Activated CD8-positive, alpha-beta T cell treated with anti-CD3 and anti-CD28 coated beads, Interleukin-2, amount 10 ng/mL, durations not matched to agents 7 days and 5 days (primary cell): ENCODE measurements at places on chromosomes 6 and 20.

- DNase-seq: no peak
Observed at GRCh38 chr6:122817766-122818165, 28.7 kb downstream of the SMPDL3A start.

- DNase-seq: peak; percentile 84
Observed at GRCh38 chr6:109454496-109455436, 806 bp downstream of the MICAL1 start.

GRCh38 chr6:31575335-31575901, at the start of gene TNF:
TSS of gene TNF (plus strand) at chr6:31575565. CDS start at chr6:31575742, 177 bp downstream.
- DNase-seq: peak; percentile 86

DNA sequence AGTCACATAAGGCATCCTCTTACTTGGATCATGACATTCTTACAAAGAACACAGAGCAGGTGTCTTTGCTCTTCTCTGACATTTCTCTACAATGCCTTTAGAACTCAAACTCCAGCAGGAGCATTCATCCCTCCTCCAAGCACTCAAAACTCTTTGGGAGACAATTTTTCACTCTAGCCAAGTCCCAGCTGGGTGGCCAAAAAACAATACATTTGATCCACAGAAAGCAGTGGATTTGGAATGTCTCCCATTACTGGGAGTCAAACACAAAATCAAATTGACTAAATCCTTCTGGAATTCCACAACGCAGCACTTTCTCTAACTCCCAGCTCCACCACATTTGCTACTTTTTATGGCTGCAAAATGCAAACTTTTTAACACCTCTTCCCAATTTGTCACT, 108.6 kb upstream of the VGLL2 start:
- no peak for DNase-seq

GRCh38 chr20:54626126-54626525, 150.7 kb downstream of the DOK5 start:
- DNase-seq: no peak

- no peak for DNase-seq
Observed at GRCh38 chr6:139154881-139155547, 20.1 kb downstream of the HECA start.

GRCh38 chr6:113184291-113184690, 672.9 kb upstream of the MARCKS start:
- no peak for DNase-seq

DNA sequence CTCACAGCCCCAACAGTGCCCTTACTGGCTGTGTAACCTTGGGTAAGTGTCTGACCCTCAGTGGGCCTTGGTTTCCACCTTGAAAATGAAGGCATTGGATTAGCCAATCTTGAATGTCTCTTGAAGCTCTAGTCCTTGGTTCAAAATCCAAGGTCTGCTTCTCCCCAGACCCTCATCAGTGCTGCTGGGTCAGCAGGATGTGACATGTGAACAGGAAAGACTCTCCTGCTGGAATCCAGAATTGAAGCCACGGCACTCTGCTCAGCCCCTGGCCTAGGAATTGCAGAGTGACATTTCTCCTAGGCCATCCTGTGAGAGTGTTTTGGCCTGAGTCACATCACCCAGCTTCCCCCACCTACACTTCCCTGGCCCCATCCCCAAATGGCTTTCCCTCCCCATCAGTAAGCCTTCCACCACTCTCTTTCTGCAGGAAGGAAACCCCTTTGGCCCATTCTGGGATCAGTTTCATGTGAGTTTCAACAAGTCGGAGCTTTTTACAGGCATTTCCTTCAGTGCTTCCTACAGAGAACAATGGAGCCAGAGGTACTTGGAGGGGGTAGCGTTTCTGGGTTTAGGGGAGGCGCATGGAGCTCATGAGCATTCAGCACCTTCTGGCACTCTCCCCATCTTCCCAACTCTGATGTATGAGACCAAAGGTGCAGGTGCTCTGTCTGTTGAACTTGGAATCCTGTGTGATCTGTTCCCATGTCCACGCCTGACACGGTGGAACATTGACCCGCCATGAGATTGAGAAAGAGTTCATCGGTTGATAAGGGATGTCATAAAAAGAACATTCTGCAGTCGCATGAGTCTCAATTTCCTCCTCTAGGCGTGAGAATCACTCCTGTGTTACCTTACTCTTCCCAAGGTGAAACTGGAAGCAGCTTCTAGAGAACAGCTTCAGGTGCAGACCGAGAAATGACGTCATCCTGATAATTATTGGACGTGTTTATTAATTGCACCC, 8.8 kb downstream of the POFUT1 start:
- no peak for DNase-seq

GRCh38 chr6:125165256-125165655, 11.7 kb downstream of the TPD52L1 start:
- DNase-seq: no peak

GRCh38 chr6:168263351-168263905, 56.1 kb downstream of the DACT2 start:
- no peak for DNase-seq

- no peak for DNase-seq
Observed at GRCh38 chr6:39425346-39426072, 103.0 kb upstream of the KCNK16 start.

DNA sequence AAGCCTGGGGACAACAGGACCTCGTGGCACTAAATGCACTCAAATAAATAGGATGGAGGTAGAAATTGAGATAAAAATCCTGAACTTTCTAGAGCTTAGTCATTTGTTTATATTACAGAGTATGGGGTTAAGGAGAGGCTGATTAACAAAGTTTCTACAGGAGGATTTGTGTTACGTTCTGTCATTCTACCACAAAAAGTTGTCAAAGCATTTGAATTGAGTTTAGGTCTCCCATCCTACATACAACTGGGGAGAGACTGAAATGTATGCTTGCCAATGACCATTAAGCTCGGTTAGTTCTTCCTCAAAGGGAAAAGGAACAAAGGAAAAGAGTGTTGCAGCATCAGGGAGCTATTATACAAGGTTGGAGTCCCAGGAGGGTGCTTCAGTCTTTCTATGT, 597.9 kb downstream of the COL12A1 start:
- DNase-seq: no peak

GRCh38 chr20:57388953-57389694, 2.1 kb upstream of the RBM38 start:
- peak; percentile 60 for DNase-seq

GRCh38 chr6:54878718-54879117, 32.1 kb downstream of the FAM83B start:
- DNase-seq: no peak

GRCh38 chr6:144582939-144583613, 297.9 kb downstream of the UTRN start:
- DNase-seq: peak; percentile 81

- no peak for DNase-seq
Observed at GRCh38 chr6:63858691-63859090, 223.1 kb downstream of the PHF3 start.

- no peak for DNase-seq
Observed at GRCh38 chr20:4297127-4297826, 281.9 kb upstream of the RNF24 start.

GRCh38 chr6:150636808-150637207, 37.1 kb downstream of the PLEKHG1 start:
- no peak for DNase-seq

DNA sequence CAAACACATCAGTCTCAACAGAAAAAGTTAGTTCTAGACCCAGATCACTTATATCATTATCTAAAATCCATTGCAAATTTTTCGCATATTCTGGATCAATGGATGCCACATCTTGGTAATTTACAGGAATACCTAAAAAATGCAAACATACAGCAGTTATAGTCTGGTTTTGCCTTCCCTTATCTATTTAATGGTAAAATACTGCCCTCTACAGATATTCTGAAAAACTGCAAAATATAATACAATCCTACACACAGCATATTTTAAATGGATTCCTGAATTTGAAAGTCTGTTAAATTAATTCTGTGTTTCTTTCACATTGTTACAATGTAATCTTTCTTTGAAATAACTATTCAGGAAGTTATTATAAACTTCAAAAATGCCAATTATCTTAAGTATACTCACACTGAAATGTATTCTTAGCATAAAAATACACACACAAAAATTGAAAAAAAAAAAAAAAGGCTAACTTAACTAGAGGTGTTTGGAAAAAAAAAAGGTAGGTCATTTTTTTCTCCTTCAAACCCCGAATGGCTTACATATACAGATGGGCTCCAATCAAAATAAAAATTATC, 88.4 kb downstream of the HACE1 start:
- no peak for DNase-seq

GRCh38 chr20:5657190-5657875, 92.9 kb upstream of the SHLD1 start:
- DNase-seq: no peak

DNA sequence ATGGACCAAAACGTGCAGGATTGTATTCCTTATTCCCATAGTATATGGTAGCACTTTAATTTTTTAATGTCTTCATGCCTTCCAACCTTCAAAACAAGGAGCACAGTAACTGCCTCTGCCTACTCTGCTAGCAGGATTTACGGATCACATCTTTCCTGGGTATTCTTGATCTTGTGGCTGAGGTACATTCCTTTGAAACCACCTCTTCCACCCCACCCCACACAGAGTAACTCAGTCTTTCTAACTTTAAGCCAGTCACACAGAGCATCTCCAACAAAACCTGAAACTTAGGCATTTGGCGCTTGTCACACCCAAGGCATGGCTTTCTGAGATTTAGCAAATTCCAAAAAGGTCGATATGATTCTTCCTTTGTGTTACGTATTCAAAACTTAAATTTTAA, 2.3 kb upstream of the ID4 start:
- no peak for DNase-seq

GRCh38 chr6:54903884-54904283, 57.3 kb downstream of the FAM83B start:
- no peak for DNase-seq

DNA sequence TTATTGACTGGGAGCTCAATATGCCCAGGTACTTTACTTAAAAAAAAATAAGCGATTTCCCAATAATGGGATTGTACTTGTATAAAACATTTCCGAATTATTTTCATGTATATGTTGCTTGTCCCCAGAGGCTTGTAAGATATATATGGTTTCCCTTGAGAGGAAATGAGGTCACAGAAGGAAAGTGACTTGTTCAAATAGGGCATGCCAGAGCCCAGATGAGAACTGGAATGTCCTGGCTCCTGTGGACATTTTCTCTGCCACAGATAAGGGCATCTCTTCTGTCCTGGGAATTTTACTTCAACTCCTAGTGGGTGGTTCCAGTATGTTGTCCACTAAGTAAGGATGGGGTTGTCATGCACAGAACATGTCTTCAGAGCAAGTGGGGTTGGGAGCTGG, 63.0 kb downstream of the LYRM2 start:
- DNase-seq: no peak

DNA sequence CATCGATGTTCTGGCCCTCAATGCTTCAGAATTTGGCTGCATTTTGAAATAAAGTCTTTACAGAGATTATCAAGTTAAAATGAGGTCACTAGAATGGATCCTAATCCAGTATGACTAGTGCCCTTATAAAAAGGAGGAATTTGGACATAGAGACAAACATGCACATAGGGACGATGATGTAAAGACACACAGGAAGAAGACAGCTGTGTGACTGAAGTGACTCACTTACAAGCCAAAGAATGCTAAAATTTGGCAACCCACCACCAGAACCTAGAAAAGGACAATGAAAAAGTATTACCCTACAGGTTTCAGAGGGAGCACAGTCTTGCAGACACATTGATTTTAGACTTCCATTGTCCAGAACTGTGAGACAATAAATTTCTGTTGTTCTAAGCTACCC, 322.8 kb upstream of the GJE1 start:
- DNase-seq: no peak

DNA sequence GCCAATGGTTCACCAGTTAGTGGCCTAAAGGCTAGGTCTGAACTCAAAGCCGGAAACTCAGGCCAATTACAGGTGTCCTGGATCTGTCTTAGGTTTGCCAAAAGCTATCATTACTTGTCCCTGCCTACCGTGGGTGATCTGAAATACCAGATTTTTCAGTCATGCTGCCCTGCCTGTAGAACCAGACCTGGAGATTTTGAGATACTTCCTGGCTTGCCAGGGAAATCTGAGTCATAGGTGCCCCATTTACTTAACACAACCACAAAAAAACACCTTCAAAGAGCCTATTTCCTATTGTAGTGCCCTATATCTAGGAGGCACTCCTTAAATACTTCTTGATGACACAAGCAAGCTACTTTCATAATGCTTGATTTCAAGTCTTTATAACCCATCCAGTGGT, 13.9 kb upstream of the RANBP9 start:
- DNase-seq: peak; percentile 28

DNA sequence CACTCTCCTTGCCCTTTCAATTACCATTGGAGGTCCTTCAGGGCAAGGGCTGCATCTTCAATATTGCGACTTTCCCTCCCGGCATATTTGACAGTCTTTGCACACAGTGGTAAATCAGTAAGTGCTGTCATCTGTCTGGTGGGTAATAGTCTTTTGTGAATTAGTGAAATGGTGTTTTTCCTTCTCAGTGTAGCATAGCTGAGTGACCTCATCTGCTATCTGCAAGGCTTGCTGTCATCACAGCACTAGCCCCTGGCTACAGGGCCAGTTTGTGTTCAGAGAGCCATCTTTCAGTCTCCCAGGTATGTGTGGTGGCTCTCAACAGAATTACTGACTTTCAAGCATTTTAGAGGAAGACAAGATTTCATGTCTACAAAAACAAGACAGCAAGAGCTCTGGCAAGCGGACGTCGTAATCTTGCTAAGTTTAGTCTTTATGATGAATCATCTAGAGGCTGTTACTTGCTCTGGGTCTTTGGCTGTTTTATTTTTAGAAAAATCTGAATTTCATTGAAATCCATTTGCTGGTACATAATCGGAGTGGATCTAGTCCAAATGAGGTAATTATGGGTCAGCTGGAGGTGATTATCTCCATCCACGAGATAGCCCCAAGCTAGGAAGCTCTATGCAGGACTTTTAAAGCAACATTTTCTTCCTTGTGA, 528.9 kb downstream of the EPM2A start:
- DNase-seq: no peak

DNA sequence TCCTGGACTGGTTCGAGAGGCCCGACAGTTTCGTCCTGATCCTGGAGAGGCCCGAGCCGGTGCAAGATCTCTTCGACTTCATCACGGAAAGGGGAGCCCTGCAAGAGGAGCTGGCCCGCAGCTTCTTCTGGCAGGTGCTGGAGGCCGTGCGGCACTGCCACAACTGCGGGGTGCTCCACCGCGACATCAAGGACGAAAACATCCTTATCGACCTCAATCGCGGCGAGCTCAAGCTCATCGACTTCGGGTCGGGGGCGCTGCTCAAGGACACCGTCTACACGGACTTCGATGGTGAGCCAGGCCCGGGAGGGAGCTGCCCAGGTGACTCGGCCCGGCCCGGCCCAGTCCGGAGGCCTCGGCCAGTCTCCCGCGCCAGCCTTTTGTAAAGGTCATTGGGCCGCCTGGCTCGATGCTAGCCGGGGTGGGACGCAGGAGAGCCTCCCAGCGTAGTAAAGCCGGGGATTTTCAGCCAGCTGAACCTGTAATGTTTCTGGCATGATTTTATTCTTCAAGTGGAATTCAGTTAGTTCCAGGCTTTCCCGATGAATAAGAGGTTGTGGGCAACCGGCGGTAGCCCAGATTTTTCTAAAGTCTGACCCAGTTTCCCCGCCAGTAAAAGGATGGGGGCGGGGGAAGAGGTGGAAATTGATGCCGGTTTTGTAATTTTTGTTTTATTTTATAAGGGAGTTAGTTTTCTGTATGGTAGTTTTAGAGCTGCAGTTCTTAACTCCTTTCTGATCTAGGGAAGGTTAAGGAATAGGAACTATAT, 1.4 kb downstream of the PIM1 start:
- peak; percentile 58 for DNase-seq

GRCh38 chr6:110105296-110105695, 74.2 kb downstream of the WASF1 start:
- no peak for DNase-seq

GRCh38 chr6:170092826-170093225, 198.1 kb downstream of the DLL1 start:
- no peak for DNase-seq
